ENCODE measurements at places on chromosomes 2 and 18.

- H3K4me3 ChIP-seq, result no peak overlapping the region
- no peak overlapping the region for H3K27ac ChIP-seq
- no peaks in the 10 kb centered on the region for H3K36me3 ChIP-seq
- H3K27me3 ChIP-seq, result no peaks in the 10 kb centered on the region
- no peak for DNase-seq
- H3K4me1 ChIP-seq, result peaks cover 10% of the 10 kb centered on the region
Measured at GRCh38 chr2:69271831-69272257, 115.2 kb downstream of the GFPT1 start.

- H3K27me3 ChIP-seq, result peaks cover 3% of the 10 kb centered on the region
- H3K27ac ChIP-seq, result no peak overlapping the region
- H3K36me3 ChIP-seq, result no peaks in the 10 kb centered on the region
- H3K4me3 ChIP-seq, result no peak overlapping the region
Measured at GRCh38 chr18:32871786-32872185, 99.0 kb upstream of the KLHL14 start.

DNA sequence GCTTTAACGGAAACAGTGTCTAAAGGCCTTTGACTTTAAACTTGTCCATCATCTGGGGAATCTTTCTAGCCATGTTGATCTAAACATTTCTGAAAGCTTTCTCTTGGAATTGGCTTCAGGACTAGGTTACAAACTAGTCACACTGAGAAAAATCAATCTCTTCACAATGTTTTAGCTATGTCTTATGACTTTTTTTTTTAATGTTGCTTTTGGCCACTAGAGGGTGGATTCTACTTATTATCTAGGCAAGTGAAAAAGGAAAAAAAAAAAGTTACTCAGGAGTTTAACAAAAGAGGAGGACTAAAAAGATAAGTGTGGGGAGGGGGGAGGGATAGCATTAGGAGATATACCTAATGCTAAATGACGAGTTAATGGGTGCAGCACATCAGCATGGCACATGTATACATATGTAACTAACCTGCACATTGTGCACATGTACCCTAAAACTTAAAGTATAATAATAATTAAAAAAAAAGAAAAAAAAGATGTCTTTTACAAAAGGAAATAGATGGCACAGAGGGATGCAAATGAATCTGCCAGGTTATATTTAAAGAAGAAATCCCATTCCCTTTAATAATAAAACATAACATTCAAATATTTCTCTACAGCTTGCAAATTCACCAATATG lies 160.4 kb upstream of the PID1 start:
- no peaks in the 10 kb centered on the region for H3K27me3 ChIP-seq
- no peaks in the 10 kb centered on the region for H3K4me1 ChIP-seq
- no peak for DNase-seq
- no peaks in the 10 kb centered on the region for H3K36me3 ChIP-seq

- peaks cover 14% of the 10 kb centered on the region for H3K36me3 ChIP-seq
- peaks cover 42% of the 10 kb centered on the region for H3K4me1 ChIP-seq
- DNase-seq, result peak; percentile 42
- H3K4me3 ChIP-seq, result peak within 1 kb of the TSS; percentile 93
- H3K27ac ChIP-seq, result peak within 1 kb of the TSS; percentile 61
- peaks cover 20% of the 10 kb centered on the region for H3K27me3 ChIP-seq
Measured at GRCh38 chr2:74441690-74442482, at the start of gene RTKN. Gene RTKN (minus strand): TSS chr2:74441937. CDS start chr2:74441816, 121 bp downstream.

DNA sequence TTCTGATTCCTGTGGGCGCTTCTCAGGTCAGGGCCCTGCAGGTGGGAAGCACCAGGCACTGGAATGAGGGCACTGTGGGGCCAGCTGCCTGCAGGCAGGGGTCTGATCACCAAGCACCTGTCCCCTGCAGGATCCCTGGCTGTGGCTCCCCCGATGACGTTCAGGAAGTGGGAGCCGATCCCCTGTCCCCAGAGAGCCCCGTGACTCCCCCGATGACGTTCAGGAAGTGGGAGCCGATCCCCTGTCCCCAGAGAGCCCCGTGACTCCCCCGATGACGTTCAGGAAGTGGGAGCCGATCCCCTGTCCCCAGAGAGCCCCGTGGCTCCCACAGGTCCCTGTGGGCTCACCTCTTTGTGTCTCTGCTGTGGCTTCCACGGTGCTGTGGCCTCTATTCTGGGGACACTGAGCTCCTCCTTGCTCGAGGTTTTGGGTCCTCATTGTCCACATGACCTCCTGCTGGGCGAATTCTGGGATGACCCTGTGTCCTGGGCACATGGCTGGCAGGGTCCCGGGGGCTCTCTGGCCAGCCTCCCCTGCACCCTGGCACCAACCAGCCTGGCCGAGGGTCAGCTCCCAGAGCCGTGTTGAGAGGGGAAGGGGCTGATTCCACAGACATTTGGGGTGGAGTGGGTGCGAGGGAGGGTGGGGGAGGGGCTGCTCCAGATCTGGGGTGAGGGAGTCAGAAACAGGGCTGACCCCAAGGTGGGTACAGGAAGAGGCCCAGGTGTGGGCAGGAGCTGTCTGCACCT lies 4.8 kb downstream of the NEU4 start:
- no peaks in the 10 kb centered on the region for H3K4me1 ChIP-seq
- no peaks in the 10 kb centered on the region for H3K36me3 ChIP-seq
- no peak for DNase-seq
- H3K27ac ChIP-seq, result no peak overlapping the region

- H3K27me3 ChIP-seq, result no peaks in the 10 kb centered on the region
- H3K4me1 ChIP-seq, result peaks cover 16% of the 10 kb centered on the region
- no peak for DNase-seq
Measured at GRCh38 chr2:69805887-69806286, 23.6 kb upstream of the GMCL1 start.

DNA sequence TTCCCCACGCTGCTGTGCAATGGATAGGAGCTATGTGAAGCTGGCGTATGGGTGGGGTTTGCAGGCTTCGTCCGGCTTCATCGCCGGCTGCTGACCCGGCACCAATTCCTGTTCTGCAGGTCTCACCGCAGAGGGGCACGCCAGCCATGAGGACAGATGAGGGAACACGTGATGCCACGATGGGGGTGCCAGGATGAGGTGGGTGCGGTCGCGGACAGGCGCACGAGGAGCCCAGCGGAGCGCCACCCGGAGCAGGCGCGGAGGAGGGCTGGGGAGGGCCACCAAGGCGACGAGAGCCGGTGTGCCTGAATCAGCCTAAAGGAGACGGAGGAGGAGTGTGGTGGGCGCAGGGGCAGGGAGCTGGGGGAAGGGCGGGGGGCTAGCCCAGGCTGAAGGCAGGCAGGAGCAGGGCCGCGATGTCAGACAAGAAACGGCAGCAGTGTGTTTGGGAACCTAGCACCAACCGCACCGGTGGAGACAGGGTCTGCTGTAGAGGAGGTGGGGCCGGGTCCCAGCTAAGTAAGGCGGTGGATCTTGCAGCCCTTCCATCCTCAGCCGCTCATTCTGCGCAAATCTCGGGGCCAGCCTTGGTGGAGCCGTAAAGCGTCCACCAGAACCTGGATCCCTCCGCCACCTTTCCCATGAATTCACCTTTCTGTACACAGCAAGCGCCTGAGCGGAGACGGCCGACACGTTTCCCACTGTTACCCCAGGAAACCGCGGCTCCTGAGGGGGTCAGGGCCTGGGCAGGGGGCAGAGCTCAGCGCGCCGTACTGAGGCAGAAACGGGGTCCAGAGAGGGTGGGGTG lies 17.0 kb upstream of the CD8A start:
- peak overlapping the region; percentile 96 for H3K4me3 ChIP-seq
- H3K27ac ChIP-seq, result no peak overlapping the region
- no peaks in the 10 kb centered on the region for H3K36me3 ChIP-seq
- peaks cover 5% of the 10 kb centered on the region for H3K4me1 ChIP-seq

DNA sequence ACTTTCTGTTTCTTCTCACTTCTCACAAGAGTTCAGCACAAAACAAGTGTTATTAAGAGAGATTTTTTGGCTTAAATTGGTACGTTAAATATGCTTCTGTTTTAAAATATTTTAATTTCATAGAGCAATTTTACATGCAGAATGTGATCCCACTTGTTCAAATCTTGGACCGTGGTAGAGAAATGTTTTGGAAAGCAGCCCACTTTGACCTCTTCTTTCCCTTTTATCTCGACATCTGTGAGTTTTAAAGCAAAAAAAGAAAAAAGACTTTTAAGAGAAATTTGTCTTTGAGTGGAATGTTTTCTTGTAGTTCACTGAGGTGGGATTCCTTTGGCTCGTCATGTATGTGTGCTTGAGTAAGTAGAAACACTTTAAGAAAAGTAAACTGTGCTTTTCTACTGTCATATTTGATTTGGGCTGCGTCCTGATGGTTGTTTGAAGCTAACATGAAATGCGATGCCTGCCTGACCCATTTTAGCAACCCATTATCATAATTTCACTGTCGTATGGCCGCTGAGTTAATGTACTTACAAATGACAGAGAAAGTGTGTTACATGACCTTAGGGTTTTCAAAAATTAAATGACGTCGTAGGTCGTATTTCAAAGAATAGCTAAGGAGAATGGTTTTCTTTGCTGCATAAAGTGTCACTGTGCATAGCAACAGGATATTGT lies 54.5 kb downstream of the TSHZ1 start:
- DNase-seq, result no peak
- H3K27me3 ChIP-seq, result peaks cover 2% of the 10 kb centered on the region
- no peaks in the 10 kb centered on the region for H3K36me3 ChIP-seq
- H3K4me1 ChIP-seq, result peaks cover 26% of the 10 kb centered on the region
- H3K27ac ChIP-seq, result no peak overlapping the region

DNA sequence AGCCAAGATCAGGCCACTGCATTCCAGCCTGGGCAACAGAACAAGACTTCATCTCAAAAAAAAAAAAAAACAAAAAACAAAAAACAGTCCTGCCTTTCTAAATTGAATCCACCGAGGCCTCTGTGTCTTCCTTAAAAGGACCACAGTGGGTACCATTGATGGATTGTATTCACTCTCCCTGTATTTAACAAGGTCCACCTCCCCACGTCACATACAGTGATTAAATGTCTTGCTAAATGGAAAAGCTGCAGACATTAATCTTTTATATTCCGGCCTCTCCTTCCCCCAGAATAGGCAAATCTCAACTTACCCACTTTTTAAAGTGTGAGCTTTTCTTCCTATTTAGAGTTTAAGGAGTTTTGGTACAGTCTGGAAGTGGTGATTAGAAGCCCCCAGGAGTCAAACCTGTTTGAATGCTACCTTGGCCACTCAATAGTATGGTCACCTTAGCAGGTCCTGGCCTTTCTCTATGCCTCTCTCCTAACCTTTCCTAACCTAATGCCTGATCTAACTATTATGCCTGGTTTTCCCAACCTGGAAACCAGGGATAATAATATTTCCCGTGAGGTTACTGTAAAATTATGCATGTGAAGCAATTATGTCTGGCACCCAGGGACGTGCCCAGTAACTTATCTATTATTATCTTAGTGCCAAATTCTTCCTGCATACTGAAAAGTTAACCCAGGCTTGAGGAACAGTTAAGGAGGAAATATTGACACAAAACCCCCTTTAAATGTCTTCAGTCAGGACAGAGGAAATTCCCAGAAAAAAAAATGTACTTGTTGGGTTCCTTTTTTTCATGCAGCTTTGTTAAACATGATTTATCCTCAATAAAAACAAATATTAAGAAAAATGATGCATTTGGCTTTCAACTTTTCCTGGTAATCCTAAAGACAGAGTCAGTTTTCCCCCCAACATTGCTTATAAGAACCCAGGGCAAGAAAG lies 3.1 kb downstream of the NFE2L2 start:
- peaks cover 39% of the 10 kb centered on the region for H3K4me1 ChIP-seq
- H3K27me3 ChIP-seq, result peaks cover 6% of the 10 kb centered on the region
- H3K36me3 ChIP-seq, result peaks cover 9% of the 10 kb centered on the region
- peak overlapping the region; percentile 99 for H3K4me3 ChIP-seq

DNA sequence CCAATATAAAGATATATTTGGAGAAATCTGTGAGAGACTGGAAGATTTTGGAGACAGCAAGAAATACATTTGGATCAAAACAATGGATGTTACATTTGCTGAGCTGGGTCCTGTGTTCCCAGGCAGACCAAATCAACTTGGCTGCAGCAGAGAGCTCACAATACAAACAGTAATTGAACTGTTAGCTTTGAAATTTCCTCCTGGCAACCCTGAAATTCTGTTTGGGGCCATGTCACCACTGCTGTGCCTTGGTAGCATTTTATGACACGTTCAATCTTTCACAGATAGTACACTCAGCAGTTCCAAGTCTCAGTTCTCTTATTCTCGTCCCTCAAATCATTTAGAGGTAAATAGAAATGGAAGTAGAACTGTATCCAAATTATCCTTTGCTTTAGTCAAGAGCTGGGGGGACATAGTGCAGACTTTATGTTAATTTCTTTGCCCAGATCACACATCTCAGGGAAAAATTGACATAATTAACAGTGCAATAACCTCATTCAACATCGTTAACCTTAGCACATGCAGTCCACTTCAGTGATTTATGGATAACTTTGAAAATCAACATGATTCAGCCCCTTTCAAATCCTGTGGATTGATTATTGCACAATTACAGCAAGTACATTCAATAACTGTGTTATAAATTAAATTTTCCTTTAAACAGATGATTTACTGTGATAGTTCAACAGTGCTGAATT lies 277.4 kb upstream of the MC4R start:
- no peak overlapping the region for H3K4me3 ChIP-seq
- DNase-seq, result no peak
- no peaks in the 10 kb centered on the region for H3K36me3 ChIP-seq
- H3K27ac ChIP-seq, result no peak overlapping the region
- no peaks in the 10 kb centered on the region for H3K27me3 ChIP-seq

DNA sequence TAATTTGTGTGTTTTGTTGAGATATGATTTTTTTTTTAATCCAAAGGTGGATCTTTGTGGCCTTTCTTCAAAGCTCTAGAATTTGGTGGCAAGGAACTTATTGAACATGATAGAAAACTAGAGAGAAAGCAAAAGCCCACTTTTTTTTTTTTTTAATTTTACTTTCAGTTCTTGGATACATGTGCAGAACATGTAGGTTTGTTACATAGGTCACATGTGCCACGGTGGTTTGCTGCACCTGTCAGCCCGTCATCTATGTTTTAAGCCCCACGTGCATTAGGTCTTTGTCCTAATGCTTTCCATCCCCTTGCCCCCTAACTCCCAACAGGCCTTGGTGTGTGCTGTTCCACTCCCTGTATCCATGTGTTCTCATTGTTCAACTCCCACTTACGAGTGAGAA lies 135.9 kb downstream of the RHBDD1 start:
- no peak overlapping the region for H3K4me3 ChIP-seq
- no peak overlapping the region for H3K27ac ChIP-seq
- DNase-seq, result no peak
- H3K36me3 ChIP-seq, result no peaks in the 10 kb centered on the region

DNA sequence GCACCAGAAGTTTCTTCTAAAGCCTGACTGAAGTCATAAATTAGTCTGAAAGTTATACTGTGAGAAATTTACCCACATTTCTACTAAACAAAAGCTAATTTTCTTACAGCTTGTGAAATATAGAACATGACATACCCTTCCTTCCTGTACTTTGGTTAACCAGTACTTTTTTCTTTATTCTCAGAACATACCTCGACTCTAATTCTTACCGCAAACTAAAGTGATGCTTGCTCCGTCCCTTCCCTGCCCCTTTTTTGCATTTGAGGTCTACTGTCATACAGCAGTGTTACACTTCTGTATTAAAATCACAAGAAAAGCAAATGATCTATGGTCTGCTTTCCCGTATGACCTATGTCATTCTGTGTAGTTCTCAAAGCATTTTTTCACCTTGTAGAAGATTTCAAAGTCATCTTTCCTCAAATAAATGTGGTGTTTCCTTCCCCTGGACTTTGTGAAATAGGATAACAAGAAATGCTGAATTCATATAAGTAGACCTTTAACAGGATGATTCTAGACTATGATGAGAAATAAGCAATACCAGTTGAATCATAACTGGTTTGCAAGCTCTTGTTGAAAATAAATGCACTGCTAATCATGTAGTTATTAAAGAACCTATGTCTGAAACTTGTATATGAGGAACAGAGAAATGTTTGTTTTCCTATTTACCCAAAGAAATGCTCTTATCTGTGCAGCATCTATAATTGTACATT lies 30.4 kb downstream of the CYTIP start:
- H3K36me3 ChIP-seq, result no peaks in the 10 kb centered on the region
- no peaks in the 10 kb centered on the region for H3K27me3 ChIP-seq
- no peak for DNase-seq
- H3K27ac ChIP-seq, result no peak overlapping the region
- H3K4me3 ChIP-seq, result no peak overlapping the region

All from endothelial cell (in vitro differentiated cells).